HL-60 (cell line): ENCODE measurements at places on chromosomes 6 and 20.

DNA sequence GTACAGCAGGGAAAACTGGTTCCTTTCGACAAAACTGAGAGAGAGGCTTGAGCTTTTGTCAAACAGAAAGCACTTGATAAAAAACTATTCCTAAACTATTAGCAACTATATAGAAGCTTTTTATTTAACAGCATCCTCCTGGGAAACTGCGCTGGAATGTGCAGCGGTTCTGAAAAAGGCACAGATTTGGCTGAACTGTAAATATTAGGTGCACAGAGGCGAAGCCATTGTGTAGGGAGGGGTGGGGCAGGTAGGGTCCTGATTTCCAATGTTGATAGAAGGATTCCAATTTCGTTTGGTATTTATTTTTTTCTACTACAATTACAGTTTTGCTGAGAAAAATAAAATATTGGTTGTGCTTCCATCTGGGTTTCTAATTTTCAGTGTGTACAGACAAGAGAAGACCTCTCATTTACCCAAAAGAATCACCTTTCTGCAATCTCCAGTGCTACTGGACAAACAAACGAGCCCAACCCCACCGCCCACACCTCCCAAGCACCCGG lies 698 bp upstream of the SH3BGRL2 start:
- no peak for DNase-seq

DNA sequence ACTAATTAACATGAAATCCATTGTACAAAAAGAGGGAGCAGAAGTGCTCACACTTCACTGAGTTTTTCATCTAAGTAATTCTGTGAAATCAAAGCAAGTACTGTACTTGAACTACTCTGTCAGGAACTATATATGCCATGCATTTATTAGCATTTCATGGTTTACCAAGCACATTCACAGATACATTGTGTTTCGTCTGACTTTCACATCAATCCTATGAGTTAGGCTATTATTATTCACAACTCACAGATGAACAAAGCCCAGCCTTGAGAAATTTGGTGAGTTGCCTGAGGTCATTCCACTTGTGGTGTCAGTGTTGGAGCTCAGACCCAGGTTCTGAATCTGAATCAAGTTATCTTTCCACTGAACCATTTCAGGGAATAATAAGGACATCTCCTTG lies 33.7 kb upstream of the TENT5A start:
- DNase-seq: no peak

GRCh38 chr20:45064812-45065211 lies 36.1 kb downstream of the KCNS1 start:
- DNase-seq: no peak

DNA sequence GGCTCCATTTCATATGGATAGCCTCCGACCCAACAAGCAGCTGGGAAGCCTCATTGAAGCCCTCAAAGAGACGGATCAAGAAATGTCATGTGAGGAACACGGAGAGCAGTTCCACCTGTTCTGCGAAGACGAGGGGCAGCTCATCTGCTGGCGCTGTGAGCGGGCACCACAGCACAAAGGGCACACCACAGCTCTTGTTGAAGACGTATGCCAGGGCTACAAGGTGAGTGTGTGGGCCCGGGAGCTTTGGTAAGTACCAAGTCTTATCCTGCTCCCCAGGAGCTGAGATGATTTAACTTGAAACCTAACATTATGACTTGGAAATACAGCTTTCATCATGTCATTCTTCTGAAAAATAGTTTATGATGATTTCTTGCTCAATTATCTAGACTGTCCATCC lies 4.1 kb downstream of the TRIM38 start:
- DNase-seq: no peak

GRCh38 chr6:3386374-3386857 lies 70.4 kb downstream of the SLC22A23 start:
- DNase-seq: no peak

DNA sequence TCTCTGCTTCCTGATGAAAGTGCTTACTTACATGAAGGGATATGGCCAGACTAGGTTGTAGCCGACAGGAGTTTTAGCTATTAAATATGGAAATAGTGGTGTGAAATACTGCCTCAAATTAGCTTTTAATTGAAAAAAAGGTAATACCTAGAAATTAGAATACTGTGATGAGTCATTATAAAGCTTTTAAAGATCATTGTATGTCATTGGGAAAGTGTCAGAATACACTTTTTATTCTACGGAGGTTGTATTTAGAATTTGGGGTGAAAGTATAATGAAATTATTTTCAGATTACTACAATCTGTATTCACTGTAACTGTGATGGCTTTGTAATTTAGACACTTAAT lies 2.2 kb downstream of the LOC128125822 start:
- DNase-seq: no peak

DNA sequence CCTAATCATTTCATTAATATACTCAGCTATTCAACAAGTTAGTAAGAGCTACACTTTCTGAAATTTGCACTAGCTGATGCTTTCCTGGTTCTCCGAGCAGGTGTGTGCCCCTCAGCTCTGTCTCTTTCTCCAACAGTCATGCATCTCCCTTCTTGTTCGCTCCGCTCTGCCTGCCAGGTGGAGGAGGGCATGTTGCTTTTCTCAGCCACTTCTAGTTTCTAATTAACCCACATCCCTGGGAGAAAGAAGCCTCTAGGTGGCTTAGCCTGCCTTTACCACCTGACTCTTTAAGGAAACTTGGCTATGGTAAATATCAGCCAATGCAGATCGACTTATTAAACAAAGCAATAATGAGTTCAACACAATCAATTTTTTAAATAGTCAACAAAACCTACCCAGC lies 34.2 kb downstream of the LRFN2 start:
- DNase-seq: no peak

DNA sequence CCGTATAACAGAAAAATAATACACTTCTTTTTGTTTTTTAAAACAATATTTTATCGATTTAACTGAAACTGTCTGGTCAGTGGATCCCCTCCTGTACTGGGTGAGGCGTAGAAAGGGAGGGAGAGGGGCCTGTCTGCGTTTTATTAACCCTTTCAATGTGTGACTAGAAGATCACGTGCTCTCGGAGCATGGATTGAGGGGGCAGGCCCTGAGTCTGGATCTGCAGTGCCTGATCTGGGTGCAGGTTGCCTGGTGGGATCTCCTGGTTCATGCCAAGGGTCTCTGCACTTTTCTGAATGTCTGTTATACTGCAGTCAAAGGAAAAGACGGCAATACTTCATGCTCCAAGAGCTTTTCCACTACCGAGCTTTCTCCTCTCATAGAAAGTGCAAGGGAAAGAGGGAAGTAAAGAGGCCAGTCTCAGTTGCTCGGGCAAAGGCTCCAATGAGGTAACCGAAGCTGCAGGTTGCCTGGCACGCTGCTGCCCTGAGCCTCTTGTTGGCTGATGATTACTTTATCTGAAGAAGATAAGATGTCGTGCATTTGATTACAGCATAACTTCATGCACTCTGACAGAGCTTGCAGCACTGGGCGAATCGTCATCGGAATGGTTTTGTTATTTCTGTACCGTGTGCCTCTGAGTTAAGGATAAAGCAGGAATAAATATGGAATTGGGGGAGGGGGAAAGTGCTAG lies 167.5 kb upstream of the PMEPA1 start:
- no peak for DNase-seq

GRCh38 chr6:166803471-166803870 lies 152.9 kb downstream of the RNASET2 start:
- no peak for DNase-seq

- no peak for DNase-seq
Observed at GRCh38 chr6:62146954-62147853, 138.8 kb downstream of the KHDRBS2 start.
